Posterior cingulate gyrus (tissue), 11 donors: ENCODE measurements at places on chromosomes 1 and 21.

- no peak for DNase-seq
Observed at GRCh38 chr1:167518331-167518700, at the start of gene CD247. Gene CD247, minus strand, starts transcription at chr1:167518529. Its CDS starts 64 bp downstream, at chr1:167518465.

GRCh38 chr1:52366517-52366827, 467 bp upstream of the CC2D1B start:
- DNase-seq, result no peak

DNA sequence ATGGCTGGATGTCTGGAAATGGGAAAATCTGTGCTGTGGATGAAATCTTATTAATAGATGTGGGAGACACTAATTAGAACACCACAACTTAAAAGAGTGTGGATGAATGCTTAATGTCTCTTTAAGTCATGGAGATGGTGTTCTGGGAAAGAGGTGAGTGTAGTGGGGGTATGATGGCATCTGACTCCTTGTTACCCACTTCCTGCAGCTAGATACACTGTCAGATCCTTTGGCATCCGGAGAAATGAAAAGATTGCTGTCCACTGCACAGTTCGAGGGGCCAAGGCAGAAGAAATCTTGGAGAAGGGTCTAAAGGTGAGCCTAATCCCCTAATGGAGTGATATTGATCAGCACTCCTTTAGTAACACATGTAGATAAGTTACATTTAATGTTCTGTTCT, 2.0 kb downstream of the RPL11 start:
- no peak for DNase-seq

DNA sequence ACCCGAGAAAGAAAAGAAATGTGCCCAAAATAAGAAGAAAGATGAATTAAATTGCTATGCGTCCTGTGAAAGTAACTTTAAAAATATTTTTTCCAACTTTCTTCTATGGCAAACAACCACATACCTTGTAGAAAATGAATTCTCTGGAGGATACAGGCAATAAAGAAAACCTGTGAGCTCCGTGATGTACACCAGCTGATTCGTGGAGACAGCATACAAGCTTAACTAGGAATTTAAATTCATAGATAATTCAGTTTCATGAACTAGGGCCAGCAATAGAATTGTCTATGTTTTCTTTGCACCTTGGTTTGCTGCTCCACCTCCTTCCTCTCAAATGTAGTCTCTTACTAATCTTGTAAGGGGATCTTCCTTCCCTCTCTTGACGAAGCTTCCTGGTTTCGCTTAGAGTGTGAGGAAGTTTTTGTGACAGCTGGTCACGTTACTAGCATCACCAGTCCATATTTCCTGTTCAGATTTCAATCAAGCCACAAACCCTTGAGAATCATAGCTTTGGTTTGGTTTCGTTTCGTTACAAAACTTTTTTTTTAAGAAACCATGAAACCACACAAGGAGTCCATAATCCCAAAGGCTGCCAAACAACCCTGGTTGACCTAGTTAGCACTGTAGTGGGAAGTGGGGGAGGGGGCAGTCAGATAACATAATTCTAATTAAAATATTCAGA, 35.8 kb downstream of the GREM2 start:
- DNase-seq, result no peak

DNA sequence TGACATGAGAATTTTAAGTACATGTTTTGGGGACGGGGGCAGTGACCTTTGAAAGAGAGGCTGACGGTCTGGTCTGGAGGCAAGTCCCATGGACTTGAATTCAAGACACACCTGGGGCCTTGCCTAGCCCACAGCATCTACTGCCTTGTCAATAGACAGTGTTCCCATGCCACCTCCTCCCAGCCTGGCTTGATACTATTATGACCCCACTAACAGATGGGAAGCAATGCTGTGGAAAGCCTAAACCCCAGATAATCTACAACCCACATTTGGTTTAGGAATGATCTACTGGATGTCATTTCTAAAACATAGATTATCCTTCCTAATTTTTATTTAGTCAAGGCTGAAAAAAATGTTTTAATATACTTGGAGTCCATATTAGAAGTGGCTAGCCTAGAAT, 17.8 kb upstream of the NFASC start:
- DNase-seq, result no peak

GRCh38 chr21:42330380-42331371, 15.5 kb upstream of the TFF3 start:
- DNase-seq, result no peak

- no peak for DNase-seq
Observed at GRCh38 chr21:39029086-39029755, 154.0 kb downstream of the PSMG1 start.

DNA sequence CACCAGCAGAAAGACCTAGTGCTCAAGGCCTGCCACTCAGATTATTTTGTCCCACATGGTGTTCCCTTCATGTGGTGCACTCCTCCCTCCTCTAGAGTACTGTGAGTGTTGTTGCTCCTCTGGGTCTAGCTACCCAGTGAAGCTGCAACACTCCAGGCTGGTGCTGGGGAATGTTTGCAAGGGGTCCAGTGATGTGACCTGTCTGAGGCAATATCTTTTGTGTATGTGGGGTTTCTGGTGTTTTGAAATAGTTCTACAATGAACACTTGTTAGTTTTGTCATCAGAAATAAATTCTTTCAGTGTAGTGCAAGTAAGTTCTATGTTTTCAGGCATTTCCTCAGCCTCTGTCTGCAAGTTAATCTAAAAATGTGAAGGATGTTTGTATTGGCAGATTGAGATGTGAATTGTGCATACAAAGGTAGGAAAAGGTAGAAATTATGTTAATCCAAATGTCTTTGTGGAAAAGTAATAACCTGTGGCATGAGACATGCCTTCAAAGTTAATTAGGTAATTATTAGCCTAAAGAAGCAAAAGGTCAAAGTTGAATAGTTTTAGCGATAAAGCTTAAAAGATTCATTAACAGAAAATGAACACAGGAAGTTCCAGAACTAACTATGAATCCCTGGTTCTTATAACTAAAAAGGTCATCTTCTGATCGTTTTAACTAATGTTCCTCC, 616.8 kb downstream of the LTN1 start:
- DNase-seq, result no peak
